Naive B cell (primary cell): ENCODE measurements at places on chromosomes 7 and 10.

- DNase-seq = no peak
These were observed 26.7 kb downstream of the PTN start for GRCh38 chr7:137316648-137317353.

DNA sequence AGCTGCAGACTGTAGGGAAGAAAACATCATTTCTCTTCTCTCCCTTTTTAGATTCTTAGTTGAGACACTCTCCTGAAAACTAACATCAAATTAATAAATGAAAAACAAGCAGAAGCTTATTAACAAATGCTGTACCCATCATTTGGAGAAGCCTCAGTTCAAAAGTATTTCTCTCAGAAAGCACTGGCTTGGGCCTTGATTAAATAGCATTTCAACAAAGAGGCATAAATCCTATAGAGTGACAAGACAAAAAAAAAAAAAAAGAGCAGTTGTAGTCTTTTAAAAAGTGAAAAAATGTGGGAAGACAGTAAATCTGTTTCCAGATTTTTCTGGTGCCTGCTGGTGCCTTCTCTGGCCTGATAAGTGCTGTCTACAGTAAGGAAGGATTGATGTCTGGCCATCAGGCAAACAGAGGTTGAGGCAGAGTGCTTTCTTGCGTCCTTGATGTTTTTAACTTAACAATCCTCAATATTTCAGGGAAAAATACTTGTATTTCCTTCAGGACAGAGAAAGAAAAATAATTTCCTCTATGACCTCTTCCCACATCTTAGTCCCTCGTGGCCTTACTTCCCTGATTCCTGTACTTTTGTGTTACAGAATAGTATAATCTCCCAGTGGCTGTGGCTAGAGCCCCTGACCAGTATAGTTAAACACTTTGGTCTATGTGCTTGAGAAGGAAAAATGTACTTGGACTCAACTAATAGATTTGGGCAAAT lies 300.5 kb downstream of the HGF start:
- no peak for DNase-seq

DNA sequence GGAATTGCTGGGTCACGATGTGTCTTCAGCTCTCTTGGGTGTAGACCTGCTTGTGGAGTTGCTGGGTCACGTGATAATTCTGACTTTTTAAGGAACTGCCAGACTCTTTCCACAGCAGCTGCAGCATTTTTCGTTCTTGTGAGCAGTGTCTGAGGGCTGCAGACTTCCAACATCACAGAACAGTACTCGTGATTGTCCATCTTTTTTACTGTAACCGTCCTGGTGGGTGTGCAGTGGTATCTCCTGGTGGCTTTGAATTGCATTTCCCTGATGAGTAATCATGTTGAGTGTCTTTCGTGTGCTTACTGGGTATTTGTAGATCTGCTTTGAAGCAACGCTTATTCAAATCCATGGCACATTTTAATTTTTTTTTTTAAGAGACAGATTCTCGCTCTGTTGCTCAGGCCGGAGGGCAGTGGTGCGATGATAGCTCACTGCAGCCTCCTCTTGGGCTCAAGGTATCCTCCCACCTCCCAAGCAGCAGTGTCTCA lies 22.7 kb downstream of the INPP5A start:
- peak; percentile 46 for DNase-seq

GRCh38 chr7:36015733-36016132 lies 137.3 kb upstream of the EEPD1 start:
- DNase-seq = no peak

DNA sequence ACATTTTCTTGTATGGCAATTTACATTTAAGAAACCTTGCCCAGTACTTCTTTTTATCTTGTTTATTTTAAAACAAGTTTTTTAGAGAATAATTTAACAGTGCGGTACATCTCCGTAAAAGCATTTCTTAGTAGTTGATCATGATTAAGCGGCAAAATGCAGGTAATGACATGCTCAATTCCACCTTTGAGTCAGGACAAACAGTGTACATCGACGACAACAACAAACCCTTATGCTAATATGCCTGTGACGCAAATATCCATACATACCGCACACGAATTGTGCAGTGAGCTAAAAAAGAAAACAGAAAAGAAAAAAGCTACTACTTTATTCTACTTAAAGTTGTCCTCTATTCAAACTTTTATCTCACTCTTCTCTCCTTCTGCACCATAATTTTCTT lies 1.9 kb downstream of the MAGI2 start:
- no peak for DNase-seq

GRCh38 chr10:27911011-27911410 lies 87.9 kb downstream of the ODAD2 start:
- no peak for DNase-seq

- no peak for DNase-seq
These were observed 47.0 kb upstream of the LAMB1 start for GRCh38 chr7:108049962-108050361.

DNA sequence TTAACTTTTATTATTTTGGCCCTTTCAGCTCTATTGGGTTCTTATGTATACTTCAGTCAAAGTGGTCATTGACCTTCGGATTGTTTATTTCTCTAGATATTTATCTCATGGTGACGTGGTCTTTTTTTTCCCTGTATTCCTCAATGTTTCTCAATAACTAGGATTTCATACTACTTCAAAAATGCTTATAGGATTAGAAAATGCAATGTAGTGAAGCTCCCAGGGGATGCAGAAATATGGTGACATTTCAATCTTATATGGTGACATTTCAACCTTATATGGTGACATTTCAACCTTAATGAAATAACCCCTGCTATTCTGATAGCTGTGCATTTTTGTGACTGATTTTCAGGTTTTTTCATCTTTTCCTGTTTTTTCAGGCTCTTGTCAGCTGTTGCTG lies 51.4 kb downstream of the CHRM2 start:
- no peak for DNase-seq

- DNase-seq = no peak
These were observed 33.8 kb downstream of the SLC26A4 start for GRCh38 chr7:107694386-107694785.

GRCh38 chr7:25522727-25523126 lies 294.4 kb upstream of the NPVF start:
- no peak for DNase-seq

GRCh38 chr10:128519581-128519980 lies 393.4 kb upstream of the MKI67 start:
- DNase-seq = no peak

DNA sequence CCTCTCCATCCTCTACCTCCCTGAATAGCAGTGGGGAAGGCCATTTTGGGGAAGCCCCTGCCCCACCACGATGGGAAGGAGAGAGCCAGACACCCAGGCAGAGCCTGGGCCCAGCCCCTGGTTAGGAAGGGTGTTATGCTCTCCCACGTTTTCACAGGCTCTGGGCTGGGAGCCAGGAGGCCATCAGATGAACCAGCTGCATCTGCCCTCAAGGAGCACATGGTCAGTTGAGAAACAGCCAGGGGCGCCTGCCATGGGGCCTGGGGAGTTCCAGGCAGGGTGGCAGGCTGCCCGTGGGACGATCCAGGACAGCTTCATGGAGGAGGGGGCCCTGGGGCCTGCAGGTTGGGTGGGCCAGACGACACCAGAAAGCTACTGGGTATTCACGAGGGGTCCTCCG lies 47.5 kb downstream of the CAMK2B start:
- no peak for DNase-seq

GRCh38 chr7:120743128-120743527 lies 114.8 kb downstream of the TSPAN12 start:
- no peak for DNase-seq

- DNase-seq = no peak
These were observed 189.9 kb downstream of the EBF3 start for GRCh38 chr10:129774082-129774735.

- DNase-seq = no peak
These were observed 556.5 kb downstream of the INHBA start for GRCh38 chr7:41146429-41146828.

- DNase-seq = no peak
These were observed 95.3 kb downstream of the RNF32 start for GRCh38 chr7:156735851-156736250.

- no peak for DNase-seq
These were observed 20.7 kb upstream of the ZRANB1 start for GRCh38 chr10:124921261-124921660.

- DNase-seq = no peak
These were observed 3.1 kb upstream of the CFTR start for GRCh38 chr7:117476557-117477215.

DNA sequence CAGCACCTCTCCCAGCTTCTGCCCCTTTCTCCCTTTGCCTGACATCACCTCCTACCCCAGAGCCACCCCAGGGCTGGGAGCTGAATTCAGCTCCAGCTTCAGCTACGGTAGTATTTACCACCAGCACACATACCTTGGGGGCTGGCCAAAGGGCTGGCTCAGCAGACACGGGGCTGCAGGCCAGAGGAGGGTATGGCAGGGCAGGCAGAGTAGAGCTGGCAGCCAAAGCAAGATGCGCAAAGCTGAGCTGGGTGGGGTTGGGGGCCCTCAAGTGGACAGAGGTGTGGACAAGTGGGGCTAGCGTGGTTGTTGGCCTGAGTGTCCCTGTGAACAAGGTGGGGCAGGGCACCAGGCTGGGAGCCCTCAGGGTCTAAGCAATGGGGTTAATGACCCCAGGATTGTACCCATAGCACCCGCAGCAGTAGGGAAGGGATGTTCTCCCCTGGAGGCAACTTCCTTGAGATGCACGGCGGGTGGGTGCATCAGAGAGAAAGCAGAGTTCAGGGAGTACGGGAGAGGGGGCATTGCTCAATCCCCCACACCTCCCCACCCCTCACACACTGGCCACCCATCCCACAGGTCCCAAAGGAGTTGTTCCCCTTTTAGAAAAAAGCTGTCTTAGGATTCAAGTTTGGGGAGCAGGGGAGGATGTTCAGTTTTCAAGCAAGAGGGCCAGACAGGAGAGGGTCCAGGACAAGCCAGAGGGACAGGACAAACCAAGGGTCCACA lies 8.0 kb downstream of the VSIR start:
- DNase-seq = no peak

DNA sequence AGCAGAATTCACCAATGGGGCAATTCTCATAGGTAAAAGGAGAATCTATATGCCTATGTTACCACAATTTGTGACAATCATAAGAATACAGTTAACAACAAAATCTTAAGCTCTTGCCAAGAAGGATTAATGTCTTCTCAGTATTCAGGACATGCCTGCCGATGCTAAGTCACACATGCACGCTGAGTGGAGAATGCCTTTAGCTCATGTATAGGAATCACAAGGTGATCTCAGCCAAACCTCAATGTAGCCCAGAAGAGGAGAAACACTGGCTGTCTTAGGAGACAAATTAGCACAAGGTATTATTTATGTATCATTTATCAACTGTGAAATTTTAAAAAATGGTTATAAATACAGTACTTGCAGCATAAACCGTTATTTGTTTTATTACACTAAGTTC lies 2.7 kb downstream of the HTR7 start:
- DNase-seq = no peak

DNA sequence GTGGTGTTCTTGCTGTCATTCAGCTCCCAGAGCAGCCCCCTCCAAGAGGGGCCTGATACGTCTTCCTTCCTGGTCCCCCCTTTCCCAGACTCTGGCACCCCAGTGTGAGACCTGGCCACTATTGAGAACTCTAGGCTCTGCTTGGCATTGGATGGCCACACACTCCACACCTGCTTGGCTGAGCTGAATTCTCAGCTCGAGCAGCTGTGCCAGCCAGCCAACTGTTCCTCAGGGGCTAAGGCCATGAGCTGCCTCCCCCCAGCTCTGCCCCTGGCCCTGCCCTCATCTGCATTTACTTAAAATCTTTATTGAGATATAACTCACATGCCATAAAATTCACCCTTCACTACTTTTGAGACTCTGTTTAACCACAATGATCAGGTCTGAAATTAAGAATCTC lies 6.7 kb downstream of the TLL2 start:
- no peak for DNase-seq

GRCh38 chr7:1056785-1057410 lies 12.6 kb downstream of the GPR146 start:
- no peak for DNase-seq

DNA sequence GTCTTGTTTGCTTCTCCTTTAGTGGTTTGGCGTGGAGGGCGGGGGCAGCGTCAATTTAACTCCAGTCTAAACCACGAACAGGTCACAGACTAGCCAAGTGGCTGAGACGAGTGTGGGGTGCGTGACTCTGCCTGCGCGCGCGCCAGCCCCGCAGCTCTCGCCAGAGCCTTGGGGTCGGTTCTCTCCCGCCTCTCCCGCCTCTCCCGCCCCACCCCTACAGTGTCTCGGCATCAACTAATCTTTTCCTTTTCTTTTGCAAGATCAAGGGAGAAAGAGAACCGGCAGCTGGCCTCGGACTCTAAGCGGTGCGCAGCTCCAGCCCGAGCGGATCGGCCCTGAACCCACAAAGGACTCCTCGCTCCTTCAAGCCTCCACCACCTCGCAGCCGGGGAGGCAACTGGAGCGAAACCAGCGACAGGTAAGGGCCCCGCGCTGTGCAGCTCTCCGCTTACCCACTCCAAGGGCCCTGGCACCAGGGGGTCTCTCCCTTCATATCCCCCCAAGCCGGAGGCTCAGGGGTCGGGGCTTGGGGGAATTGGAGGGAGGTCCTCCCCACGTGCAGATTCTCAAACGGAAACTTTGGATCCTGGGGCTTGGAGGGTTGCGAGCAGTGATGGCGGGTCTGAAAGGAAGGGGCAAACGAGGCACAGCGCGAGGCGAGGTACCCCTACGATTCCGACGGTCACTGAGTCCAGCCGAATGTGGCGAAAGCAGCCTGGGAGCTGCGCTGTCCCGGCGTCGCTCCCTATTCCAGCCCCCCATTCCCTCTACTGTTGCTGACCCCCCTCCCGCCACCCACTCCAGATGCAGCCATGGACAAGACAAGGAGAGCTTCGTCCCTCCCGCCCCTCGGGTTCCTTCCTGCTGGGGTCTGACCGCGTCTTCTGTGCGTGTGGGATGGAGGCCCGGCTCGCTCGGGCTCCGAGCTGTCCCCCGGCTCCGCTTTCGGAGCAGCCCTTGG lies 829 bp downstream of the CHRM2 start:
- no peak for DNase-seq

DNA sequence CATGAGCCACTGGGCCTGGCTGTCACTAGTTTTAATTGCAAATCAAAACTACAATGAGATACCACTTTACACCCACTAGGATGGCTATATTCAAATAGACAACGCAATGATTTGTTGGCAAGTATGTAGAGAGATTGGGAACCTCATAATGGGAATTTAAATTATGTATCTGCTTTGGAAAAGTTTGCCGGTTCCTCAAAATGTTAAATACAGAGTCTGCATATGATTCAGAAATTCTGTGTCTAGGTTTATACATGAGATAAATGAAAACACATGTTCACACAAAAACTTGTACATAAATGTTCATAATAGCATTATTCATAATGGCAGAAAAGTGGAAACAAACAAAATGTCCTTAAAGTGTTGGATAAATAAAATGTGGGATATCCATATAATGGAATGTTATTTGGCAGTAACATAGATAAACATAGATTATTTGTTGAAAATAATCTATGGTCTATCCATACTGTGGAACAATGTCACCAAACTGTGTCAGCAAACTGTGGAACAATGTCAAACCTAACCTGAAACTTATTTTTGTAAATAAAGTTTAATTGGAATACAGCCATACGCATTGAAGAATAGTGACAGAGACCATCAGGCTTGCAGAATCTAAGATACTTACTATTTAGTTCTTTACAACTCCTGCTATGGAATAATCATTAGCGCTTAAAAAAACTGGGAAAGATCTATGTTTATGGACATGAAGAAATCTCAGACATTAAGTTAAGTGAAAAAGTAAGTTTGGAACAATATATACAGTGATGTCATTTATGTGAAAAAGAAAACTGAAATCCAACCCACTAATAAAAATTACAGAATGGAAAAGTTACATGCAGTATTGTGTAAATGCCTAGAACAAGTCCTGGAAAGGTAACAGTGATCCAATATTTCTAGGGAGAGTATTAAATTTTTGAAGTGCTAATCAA lies 70.9 kb downstream of the CCDC7 start:
- DNase-seq = no peak
